ENCODE measurements at places on chromosomes 1 and 21. TPM values are rescaled to one million over a fixed set of nuclear protein-coding genes. Genes with fewer than 3 reads are reported as not detected.

The CCDC17 gene
- total RNA-seq: 0.76 TPM

DNA sequence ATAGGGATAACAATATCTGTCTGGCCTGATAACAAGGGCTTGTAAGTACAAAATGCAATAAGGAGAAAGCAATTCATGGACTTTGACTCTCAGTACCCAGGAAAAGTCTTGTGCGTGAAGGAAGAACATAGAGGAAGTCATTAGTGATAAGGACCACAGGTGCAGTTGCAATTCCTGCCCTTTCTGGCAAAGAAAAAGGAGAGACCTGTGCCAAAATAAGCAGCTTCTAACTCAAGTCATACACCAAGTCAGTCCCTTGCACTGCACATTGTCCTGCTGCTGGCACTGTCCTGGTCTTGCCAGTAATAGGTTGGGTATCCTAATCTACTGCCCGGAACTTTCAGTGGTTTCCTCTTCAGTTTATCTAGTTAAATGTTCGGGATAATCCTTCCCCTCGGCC is 14.8 kb upstream of the SOD1 start:
- DNase-seq: no peak

- no peak for DNase-seq
Measured at GRCh38 chr1:45508295-45509151, 8.4 kb downstream of the MMACHC start.

GRCh38 chr21:24705201-24705600 is 902.1 kb downstream of the MRPL39 start:
- DNase-seq: no peak

- DNase-seq: no peak
Measured at GRCh38 chr1:54396261-54396933, 9.8 kb downstream of the SSBP3 start.

DNA sequence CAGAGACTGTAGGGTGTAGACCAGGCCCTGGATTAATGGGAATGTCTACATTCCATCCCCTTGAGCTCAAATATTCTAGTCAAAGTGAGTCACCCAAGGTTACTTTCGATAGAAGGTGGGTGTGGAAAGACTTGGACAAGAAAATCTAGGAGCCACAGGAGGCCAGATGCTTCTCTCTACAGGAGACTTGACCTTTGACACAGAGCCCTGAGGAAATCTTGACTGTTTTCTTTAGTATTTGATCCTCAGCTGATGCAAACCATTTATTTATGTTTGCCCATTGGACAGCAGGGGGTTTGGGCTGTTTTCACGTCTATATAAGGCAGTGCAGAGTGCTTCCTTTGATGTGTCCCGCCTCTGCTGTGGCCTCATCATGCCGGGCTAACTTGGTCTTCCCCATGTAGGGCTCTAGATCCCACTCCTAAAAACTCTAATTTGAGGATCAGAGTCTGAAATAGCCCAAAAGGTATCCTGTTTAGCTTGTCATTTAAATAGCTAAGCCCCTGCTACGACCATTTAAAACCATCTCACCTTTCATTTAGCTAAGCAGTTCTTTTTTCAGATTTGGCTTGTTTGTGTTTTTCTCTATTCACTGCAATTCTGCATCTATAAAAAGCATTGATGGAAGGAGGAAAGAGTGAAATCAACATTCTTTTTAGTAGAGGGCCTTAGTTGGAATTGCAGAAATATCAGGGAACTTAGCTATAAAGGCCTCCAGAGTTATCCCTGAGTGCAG is 15.5 kb upstream of the MAP3K7CL start:
- no peak for DNase-seq

The NIT1 gene
- 19.8 TPM for total RNA-seq

- DNase-seq: no peak
Measured at GRCh38 chr1:154178911-154179811, 12.7 kb downstream of the TPM3 start.

DNA sequence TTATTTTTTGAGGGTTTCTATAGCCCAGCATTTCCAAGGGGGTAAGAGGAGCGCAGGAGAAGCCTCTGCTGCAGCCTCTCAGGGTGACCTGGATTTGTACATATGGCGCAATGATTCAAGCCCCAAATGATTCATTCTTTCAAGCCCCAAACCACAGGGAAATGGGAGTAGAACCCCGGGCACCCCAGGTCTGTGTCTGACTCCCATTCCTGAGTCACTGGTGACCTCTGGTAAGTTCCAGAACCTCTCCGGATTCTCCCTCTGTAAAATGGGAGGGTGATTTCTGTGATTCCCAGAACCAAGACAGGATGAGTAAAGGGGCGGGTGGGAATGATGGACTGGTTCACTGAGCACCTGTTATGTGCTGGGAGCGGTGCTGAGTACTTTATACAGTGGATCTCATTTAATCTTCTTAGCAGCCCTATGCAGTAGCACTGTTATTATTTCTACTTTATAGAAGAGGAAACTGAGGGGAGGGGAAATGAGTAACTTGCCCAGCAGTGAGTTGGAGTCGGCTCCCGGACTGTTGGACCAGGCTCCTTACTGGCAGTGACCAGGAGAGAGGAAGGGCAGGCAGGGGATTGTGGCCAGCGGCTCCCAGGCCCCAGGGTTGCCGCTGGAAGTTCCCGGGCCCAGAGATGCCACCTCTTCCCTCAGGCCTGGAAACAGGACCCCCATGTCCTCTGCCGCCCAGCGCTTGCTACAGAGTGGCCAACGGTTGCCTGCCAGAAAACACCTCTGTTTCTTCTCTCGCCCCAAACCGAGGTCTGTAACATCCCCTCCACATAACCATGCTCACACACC is 20.3 kb upstream of the SLC26A9 start:
- no peak for DNase-seq

DNA sequence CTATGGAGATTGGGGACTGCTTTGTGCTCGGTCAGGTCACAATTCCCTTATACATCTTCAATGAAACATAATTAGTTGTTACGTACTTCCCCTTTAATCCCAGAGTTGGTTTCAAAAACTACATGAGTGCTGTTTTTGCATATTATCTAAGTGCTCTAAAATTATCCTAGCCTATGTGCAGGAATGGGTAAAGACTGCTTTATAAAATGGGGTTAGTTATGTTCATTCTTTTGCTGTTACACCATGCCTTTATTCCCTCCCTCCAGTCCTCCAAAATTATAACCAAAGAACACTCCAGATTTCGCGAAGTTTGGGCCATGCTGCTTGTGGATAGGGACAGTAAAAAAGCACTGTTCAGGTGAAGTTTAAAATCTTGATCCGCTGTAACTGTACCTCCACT is 173.9 kb upstream of the SNX7 start:
- DNase-seq: no peak

- no peak for DNase-seq
Measured at GRCh38 chr21:44738621-44739020, 27.2 kb upstream of the TSPEAR start.

The MFN2 gene
- 20.4 TPM for total RNA-seq

DNA sequence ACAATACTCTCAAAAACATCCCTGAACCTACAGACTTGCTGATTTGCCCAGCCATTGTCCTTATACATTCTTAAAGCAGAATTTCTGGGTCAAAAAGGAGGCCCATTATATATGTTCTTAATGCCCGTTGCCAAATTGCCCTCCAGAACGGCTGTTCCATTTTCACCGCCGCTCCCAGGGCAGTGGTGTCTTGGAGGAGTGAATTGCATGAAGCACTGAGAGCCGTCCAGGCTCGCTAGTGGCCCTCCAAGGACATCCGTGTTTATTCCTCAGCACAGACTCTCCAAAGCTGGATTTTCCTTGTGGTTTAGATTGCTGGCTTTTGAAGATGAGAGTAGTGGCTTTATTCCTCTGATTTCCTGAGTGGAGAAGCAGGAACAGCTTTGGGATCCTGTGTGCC is 68.8 kb downstream of the FHAD1 start:
- DNase-seq: no peak

The TRPM2 gene
- total RNA-seq: 0.46 TPM

The RPAP2 gene
- 17.5 TPM for total RNA-seq

- no peak for DNase-seq
Measured at GRCh38 chr21:43691086-43691795, 27.7 kb upstream of the PDXK start.

The TRIM45 gene
- 2.4 TPM for total RNA-seq

GRCh38 chr1:199724049-199724448 is 303.5 kb upstream of the NR5A2 start:
- DNase-seq: no peak

DNA sequence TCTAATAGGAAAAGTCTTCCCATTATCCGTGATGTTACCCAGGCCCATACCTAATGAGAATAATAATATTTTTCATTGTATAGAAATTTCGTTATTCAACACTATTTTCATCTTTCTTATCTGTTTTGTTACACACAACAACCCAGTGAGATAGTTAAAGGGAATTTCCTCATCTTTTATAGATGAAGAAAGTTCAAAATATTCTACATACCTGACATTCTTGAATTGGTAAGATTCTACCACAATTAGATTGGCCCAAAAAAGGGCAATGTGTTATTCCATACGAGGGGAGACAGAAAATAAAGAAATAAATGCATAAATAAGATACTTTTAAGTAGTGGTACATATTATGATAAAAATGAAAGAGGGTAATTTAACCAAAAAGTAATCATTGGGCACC is 405.5 kb upstream of the ADAMTS5 start:
- DNase-seq: no peak

DNA sequence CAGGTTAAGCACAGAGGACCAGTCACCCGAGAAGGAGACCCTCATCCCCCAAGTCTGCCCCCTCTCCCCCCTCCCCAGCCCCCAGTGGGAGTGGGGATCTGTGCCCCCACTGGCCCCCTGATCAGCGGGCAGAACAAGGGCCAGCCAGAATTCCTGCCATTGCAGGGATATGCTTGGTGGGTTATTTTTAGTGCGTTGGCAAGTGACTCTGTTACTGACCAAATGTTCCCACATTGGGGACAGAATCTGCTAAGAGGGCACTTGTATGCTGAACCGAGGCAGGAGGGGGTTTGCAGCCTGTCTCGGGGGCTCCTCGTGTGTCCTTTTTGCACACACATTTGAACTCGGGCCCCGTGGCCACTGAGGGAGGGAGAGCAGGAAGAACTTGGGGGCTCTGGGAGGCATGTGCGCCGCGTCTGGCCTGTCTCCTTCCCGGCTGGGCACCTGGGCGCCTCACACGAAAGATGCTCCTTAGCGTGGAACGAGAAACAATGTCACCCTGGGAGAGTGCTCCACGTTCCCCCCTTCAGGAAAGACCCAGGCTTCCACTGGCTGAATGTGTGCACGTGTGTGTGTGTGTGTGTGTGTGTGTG is 66.4 kb upstream of the CASZ1 start:
- DNase-seq: no peak

GRCh38 chr1:218433744-218434143 is 88.6 kb downstream of the TGFB2 start:
- no peak for DNase-seq

The KCNK2 gene
- total RNA-seq: 0.28 TPM

The LCE6A gene
- total RNA-seq: not detected

The RGS16 gene
- total RNA-seq: 3.0 TPM

GRCh38 chr1:58841455-58841854 is 57.6 kb upstream of the JUN start:
- no peak for DNase-seq

The EEIG2 gene
- 2.9 TPM for total RNA-seq

The SNRNP40 gene
- total RNA-seq: 17.2 TPM

The FLVCR1 gene
- 3.6 TPM for total RNA-seq

DNA sequence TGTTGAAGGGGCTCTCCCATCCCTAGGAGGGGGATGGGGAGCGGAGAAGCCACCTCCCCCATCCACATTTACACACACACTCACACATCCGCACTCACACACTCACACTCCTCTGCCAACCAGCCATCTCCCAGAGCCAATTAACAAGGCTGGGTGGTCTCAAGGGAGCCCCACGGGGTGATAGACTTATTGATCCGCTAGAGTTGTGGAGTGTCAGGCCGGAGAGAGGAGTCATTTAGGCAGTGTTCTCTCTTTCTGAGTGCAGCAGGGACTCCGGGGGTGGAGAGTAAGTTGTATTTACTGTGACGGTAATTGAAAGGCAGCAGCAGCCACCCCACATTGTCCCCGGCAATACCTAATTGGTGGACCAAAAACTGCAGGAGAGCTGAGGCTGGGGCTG is 61.6 kb downstream of the KLHDC7A start:
- DNase-seq: no peak

- no peak for DNase-seq
Measured at GRCh38 chr1:14788080-14788479, 189.6 kb downstream of the KAZN start.

DNA sequence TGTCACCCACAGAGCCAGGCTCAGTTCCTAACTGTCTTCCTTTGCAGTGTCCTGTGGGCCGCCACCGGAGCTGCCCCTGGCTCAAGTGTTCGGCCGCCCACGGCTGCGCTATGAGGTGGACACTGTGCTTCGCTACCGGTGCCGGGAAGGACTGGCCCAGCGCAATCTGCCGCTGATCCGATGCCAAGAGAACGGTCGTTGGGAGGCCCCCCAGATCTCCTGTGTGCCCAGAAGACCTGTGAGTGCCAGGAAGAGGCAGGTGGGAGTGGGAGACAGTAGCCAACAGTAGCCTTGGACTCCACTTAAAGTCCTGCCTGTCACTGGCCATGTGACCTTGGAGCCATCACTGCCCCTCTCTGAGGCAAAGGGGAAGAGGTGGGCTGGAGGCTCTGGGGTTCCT is 16.6 kb downstream of the BCAN start:
- DNase-seq: no peak

The RHCE gene
- 0.47 TPM for total RNA-seq

DNA sequence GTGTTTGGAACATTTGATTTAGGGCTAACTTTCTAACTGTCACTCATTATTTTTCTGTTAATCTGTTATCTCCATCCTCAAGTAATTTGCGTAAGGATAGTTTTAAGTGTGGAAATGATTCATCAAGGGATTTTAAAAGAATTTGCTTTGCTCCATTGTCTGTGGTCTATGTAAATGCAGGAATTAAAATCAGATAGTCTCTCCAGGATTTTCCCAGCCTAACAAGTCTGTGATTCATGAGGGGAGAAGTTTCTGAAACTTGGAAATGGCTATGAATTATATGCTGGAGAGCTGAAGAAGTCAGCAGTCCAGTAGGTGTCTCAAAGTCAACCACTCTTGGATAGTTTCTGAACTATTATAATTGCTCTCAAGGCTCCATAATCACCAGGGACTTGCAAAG is 264.5 kb downstream of the MRPL39 start:
- no peak for DNase-seq

GRCh38 chr1:85245891-85246290 is 13.6 kb downstream of the C1orf52 start:
- DNase-seq: no peak

- no peak for DNase-seq
Measured at GRCh38 chr1:96362623-96363022, 359.0 kb upstream of the PTBP2 start.

DNA sequence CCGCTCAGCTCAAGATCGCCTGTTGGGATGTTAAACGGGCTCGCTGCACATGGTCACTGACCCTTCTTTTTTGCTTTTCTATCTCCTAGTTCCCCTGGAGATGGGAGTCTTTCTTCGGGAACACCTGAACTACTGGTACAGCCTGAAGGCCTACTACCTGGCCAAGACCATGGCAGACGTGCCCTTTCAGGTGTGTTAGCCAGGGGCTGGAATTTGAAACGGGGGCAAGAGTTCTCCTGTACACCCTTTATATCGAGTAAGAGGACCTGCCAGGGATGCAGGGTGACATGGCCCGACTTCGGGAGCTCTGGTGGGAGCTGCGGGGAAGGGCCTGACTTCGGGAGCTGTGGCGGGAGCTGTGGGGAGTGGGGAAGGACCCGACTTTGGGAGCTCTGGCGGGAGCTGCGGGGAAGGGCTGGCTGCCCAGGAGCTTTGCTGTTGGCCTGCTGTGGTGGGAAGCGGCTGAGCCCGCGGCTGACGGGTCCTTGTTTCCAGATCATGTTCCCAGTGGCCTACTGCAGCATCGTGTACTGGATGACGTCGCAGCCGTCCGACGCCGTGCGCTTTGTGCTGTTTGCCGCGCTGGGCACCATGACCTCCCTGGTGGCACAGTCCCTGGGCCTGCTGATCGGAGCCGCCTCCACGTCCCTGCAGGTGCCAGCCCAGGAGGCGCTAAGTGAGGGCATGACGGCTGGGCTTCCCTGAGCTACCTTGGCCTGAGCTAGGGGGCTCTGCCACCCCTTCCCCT is 24.0 kb downstream of the TFF3 start:
- no peak for DNase-seq

Measured in pancreas (tissue), 10 donors.